ENCODE measurements at places on chromosomes 11 and 22.
A peak's percentile ranks its signal among the peaks of the same experiment; 100 is the strongest.

DNA sequence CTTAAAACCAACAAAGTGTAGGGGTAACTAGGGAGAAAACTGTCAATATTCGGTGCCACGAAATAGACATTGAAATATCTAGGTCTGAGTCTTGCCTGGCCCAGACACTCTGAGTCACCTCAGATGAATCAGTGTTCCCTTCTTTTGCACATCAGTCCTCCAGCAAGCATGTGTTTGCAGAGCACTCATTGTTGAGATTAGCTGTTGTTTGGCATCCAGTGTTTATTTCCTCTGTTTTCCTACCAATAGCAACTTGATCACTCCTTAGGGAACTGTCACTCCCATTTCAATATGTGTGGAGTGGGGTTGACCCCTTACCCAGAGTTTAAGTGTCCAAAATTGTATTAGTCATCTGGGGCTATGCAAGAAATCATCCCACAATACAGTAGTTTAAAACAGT lies 4.7 kb upstream of the ASCC2 start:
- DNase-seq, result no peak
- H3K4me3 ChIP-seq, result no peak overlapping the region
- H3K4me1 ChIP-seq, result peaks cover 20% of the 10 kb centered on the region
- H3K27me3 ChIP-seq, result no peaks in the 10 kb centered on the region

DNA sequence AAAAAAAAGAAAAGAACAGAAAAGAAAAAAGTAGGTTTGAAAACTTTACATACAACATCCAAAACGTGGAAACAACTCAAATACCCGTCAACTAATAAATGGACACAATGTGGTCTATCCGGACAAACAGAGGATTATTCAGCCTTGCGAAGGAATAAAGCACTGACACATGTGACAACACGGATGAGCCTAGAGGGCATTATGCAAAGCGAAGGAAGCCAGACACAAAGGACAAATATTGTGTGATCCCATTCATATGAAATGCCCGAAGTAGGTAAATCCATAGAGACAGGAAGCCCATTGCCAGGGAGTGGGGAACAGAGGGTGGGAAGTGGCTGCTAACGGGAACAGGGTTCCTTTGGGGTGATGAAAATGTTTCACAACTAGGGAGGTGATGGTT lies 11.8 kb downstream of the RFPL1 start:
- H3K27me3 ChIP-seq, result no peaks in the 10 kb centered on the region
- no peaks in the 10 kb centered on the region for H3K4me1 ChIP-seq
- no peak for DNase-seq

DNA sequence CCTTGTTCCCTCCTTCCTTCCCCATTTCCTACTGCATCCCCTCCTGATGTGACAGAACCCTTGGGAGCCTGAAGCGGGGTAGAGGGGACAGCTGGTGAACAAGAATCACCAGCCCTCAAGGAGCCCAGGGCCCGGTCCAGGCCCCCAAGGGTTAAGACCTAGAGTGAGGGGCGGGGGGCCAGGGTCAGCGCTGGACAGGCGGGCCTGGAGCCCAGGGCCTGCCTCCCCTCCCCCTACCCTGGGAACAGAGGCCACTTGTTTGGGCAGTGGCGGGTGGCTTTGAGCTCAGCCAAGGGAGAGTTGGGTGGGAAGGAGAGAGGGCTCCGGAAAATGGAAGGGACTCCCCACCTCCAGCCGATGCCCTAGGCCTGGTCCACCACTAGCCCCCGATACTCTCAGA lies 2.1 kb downstream of the ARAP1 start:
- H3K27ac ChIP-seq, result no peak overlapping the region
- H3K36me3 ChIP-seq, result no peaks in the 10 kb centered on the region
- DNase-seq, result no peak
- no peak overlapping the region for H3K4me3 ChIP-seq
- peaks cover 2% of the 10 kb centered on the region for H3K4me1 ChIP-seq

DNA sequence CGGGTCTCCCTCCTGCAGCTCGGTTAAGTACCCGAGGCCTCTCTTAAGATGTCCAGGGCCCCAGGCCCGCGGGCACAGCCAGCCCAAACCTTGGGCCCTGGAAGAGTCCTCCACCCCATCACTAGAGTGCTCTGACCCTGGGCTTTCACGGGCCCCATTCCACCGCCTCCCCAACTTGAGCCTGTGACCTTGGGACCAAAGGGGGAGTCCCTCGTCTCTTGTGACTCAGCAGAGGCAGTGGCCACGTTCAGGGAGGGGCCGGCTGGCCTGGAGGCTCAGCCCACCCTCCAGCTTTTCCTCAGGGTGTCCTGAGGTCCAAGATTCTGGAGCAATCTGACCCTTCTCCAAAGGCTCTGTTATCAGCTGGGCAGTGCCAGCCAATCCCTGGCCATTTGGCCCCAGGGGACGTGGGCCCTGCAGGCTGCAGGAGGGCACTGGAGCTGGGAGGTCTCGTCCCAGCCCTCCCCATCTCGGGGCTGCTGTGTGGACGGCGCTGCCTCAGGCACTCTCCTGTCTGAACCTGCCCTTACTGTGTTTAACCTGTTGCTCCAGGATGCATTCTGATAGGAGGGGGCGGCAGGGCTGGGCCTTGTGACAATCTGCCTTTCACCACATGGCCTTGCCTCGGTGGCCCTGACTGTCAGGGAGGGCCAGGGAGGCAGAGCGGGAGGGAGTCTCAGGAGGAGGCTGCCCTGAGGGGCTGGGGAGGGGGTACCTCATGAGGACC lies 25.0 kb downstream of the FADS3 start:
- no peak overlapping the region for H3K4me3 ChIP-seq
- H3K27me3 ChIP-seq, result no peaks in the 10 kb centered on the region
- peaks cover 53% of the 10 kb centered on the region for H3K36me3 ChIP-seq
- peak; percentile 59 for DNase-seq
- no peaks in the 10 kb centered on the region for H3K4me1 ChIP-seq

- no peak overlapping the region for H3K27ac ChIP-seq
- no peaks in the 10 kb centered on the region for H3K27me3 ChIP-seq
- DNase-seq, result no peak
These were observed 192.6 kb upstream of the NAV2 start for GRCh38 chr11:19519912-19520641.

- no peak for DNase-seq
- H3K4me3 ChIP-seq, result no peak overlapping the region
- no peak overlapping the region for H3K27ac ChIP-seq
- no peaks in the 10 kb centered on the region for H3K27me3 ChIP-seq
- H3K4me1 ChIP-seq, result peaks cover 21% of the 10 kb centered on the region
These were observed 30.0 kb upstream of the ME3 start for GRCh38 chr11:86702220-86702983.

GRCh38 chr11:104653407-104653806 lies 244.9 kb downstream of the CASP12 start:
- no peak overlapping the region for H3K4me3 ChIP-seq
- no peaks in the 10 kb centered on the region for H3K27me3 ChIP-seq
- H3K36me3 ChIP-seq, result no peaks in the 10 kb centered on the region
- H3K4me1 ChIP-seq, result no peaks in the 10 kb centered on the region
- no peak for DNase-seq
- H3K27ac ChIP-seq, result no peak overlapping the region

GRCh38 chr11:57214098-57214417 lies 23.0 kb downstream of the APLNR start:
- no peaks in the 10 kb centered on the region for H3K36me3 ChIP-seq
- peaks cover 6% of the 10 kb centered on the region for H3K4me1 ChIP-seq
- DNase-seq, result no peak
- H3K4me3 ChIP-seq, result no peak overlapping the region

DNA sequence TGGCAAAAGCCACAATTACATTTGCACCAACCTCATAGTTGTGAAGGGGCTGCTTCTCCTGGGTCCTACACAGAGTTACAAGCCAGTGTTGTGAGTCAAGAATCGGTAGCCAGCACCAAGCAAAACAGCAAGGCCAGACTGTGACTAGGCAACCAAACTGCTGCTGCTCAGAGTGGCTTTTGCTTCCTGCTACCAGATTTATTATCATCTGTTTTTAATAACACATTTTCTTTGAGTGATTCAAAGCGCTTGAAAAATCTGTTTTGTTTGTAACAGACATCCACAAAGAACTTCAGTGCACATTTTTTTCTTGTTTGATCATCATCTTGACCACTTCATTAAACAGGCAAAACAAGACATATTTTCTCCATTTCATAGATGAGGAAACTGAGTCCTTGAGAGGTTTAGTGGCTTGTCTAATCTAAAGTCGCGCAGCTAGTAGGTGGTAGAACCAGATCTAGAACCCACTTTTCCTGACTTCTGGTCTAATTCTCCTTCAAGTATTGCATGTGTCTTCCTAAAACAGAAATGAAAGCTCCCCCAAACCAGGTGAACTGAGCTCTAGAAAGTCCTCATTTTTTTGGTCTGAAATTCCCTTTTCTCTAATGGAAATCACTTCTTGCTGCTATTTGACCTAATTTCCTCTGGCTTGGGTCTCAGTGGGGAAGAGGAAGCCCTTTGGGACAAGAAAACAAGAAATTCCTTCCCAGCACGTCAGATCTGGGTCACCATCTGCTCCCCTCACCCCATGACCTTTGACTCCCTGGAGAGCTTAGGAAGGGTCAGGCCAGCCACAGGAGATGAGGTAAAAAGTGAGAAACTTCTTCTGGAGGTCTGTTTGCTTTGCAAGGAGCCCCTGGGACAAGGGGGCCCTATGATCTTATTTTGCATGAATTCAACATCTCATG lies 39.9 kb downstream of the CWC15 start:
- no peak overlapping the region for H3K27ac ChIP-seq
- H3K4me3 ChIP-seq, result no peak overlapping the region
- no peaks in the 10 kb centered on the region for H3K27me3 ChIP-seq
- no peaks in the 10 kb centered on the region for H3K36me3 ChIP-seq
- no peak for DNase-seq

- H3K27ac ChIP-seq, result no peak overlapping the region
- no peak overlapping the region for H3K4me3 ChIP-seq
- DNase-seq, result no peak
- no peaks in the 10 kb centered on the region for H3K4me1 ChIP-seq
- no peaks in the 10 kb centered on the region for H3K36me3 ChIP-seq
- H3K27me3 ChIP-seq, result no peaks in the 10 kb centered on the region
These were observed 356.1 kb downstream of the RAB38 start for GRCh38 chr11:87819151-87819550.

DNA sequence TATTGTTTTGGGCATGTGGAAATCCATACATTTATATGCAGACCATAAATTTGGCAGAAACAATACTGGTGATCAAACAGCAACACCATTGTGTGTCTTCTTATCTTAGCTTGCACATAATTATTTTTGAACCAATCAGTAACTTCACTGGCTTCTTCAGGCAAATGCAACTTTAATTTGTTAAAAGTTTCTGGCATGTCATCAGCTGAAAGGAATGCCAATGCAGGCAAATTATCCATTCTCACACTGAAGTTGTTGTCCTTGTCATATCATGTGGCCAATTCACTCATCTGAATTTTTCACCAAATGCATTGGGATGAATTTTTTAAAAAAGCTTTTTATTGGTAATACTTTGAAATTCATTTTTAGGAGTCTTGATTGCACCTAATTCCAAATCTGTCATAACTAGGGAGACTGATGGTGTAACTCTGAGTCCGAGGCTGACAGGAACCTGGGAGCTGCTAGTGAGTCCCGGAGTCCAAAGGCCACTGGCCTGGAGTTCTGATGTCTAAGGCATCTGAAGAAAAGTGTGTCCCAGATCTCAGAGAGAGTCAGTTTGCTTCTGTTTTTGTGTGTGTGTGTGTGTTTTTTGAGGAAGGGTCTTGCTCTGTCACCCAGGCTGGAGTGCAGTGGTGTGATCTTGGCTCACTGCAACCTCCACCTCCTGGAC lies 17.4 kb upstream of the OR10V1 start:
- H3K36me3 ChIP-seq, result no peaks in the 10 kb centered on the region
- H3K27me3 ChIP-seq, result no peaks in the 10 kb centered on the region
- DNase-seq, result no peak

DNA sequence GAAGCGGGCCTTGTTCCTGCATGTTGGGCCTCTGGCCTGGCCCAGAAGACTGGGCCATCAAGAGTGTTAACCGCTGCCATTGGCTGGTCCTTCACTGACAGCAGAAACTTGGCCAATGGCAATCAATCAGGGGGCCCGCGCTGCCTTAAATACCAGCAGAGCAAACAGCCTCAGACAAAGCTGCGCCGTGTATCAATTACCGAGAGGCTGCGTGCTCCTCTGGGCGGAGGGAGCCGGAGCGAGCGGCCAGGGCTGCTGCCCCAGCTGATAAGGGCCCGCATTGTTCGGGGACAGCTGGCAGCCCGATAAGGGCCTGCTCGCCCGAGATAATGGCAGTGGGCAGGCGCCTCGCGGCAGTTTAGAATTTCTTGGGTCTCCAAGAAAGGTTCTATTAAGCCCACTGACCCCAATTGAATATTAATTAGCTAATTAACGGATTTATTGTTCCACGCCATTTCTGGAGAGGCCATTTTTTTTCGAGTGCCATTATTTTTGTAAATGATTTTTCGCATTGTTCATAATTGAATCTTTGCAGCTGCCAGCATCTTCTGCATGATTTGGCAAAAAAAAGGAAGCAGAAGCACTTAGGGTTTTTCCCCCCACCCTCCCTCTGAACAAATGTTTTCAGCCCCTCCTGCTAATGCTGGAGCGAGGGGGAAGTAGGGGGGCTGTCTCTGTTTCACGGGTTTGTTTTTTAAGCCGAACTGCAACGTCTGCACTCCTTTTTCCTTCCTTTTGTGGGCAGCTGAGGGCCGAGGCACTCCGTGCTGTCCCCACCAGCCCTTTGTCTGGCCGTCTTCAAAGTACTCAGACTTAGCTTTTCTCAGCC lies 37.6 kb upstream of the RIC3 start:
- no peaks in the 10 kb centered on the region for H3K4me1 ChIP-seq
- H3K27me3 ChIP-seq, result no peaks in the 10 kb centered on the region

GRCh38 chr11:65454311-65454695 lies 31.7 kb downstream of the NEAT1 start:
- no peaks in the 10 kb centered on the region for H3K27me3 ChIP-seq
- H3K27ac ChIP-seq, result peak overlapping the region; percentile 58
- H3K4me3 ChIP-seq, result peak overlapping the region; percentile 43
- DNase-seq, result no peak

GRCh38 chr11:46565232-46565840 lies 28.5 kb downstream of the AMBRA1 start:
- no peak for DNase-seq
- H3K27ac ChIP-seq, result peak overlapping the region; percentile 20
- no peaks in the 10 kb centered on the region for H3K36me3 ChIP-seq
- no peaks in the 10 kb centered on the region for H3K27me3 ChIP-seq
- H3K4me3 ChIP-seq, result no peak overlapping the region
- peaks cover 18% of the 10 kb centered on the region for H3K4me1 ChIP-seq

Data from RWPE2 (cell line).